Stomach (tissue), 19 donors: ENCODE measurements at places on chromosomes 5 and 9. TPM values are rescaled to one million over a fixed set of nuclear protein-coding genes. Genes with fewer than 3 reads are reported as not detected.

The ITK gene
- 0.90 TPM for polyA plus RNA-seq

The TPPP gene
- 1.3 TPM for polyA plus RNA-seq

The SH3TC2 gene
- 0.06 TPM for polyA plus RNA-seq

The RAB3C gene
- 3.2 TPM for polyA plus RNA-seq

The SPATA31A3 gene
- not detected for polyA plus RNA-seq
